ENCODE measurements at places on chromosomes 6 and 20.

GRCh38 chr20:64084685-64085152 is 521 bp upstream of the LKAAEAR1 start:
- no peak for DNase-seq

DNA sequence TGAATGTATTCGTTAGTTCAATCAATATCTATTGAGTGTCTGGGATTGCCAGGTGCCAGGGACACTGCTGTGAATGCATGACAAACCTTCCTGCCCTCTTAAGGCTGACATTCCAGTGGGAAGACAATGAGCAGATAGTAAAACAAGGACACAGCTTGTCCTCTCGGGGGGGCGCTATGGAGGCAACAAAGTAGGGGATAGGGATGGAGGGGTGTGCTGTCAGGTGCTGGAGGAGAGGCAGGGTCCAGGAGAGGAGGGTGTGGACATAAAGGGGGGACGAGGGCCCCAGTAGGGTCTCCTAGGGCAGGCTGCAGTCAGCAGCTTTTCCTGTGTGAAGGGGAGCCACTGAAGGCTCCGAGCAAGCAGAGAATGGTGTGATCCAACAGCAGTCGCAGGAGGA is 198.2 kb upstream of the PDE10A start:
- DNase-seq, result no peak

DNA sequence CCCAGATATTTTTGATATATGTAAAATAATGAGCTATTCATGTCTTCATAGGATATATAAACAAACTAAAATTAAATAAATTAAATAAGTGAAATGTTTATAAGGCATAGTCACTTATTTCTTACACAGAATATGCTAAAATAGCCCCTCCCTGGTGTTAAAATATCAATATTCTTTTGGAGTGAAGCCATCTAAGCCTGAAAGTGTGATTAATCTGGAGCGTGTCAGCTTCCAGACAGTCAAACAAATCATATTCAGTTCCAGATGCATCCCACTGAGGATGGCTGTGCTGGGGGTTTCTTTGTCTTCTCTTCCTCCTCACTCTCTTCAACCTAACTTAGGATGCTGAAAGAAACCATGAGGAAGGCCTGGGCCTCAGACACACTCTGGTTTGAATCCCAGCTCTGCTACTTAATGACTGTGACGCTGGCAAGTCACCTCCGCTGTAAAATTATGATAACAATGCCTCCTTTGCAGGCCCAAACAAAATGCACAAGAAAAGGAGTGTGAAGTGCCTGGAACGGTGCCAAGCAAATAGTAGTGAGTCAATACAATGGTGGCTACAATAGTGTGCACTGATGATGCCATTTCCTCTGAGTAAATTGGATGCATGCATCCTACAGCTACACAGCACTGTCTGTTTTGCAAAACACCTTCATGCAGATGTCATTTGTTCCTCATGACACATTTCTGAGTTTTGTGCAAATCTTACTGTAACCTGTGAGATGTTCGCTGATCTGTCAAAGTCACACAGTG is 161.4 kb downstream of the FOXC1 start:
- peak; percentile 75 for DNase-seq

- no peak for DNase-seq
Observed at GRCh38 chr6:161186173-161186769, 87.6 kb downstream of the AGPAT4 start.

- DNase-seq, result no peak
Observed at GRCh38 chr20:53706466-53707370, 113.1 kb upstream of the ZNF217 start.

DNA sequence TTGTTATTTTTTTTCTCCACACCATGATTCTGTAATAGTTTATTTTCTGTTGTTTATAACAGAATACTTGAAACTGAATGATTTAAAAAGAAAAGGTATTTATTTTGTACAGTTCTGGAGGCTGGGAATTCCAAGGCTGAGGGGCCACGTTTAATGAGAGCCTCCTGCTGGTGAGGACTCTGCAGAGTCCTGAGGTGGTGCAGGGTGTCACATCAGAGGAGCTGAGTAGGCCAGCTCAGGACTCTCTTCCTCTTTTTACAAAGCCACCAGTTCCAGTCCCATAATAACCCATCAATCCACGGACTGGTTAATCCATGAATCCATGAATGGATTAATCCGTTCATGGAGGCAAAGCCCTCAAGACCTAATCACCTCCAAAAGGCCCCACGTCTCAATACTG is 71.6 kb downstream of the TFAP2A start:
- no peak for DNase-seq

GRCh38 chr20:59561228-59561605 is 43.1 kb upstream of the PHACTR3 start:
- DNase-seq, result no peak

DNA sequence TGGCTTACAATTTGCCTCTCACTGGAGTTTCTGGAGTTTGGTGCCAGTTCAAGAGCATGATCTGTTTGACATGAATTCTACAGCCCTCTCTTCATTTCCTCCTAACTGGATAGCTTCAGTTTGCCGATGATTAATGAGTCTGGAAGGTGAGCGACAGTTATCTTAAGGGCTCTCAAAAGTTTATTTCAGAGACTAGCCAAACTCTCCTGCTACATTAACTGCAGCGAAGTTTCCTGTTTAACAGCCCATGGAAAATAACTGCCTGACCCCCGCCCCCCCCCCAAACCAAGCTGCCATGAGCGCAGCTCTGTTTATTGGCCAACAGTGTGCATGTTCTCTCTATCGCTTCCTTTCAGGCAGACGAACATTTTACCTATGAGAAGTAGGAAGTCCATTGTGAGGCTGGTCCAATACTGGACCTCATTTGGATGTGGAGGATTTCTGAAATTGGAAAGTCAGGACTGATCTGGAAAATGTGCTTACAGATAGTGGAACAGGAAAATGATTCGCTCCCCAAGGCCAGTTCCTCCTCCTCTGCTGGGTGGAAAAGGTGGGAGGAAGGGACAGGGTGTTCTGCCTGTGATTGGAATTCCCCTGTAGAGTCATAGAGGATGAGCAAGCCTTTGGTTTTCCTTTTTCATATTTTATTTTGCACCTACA is 522.2 kb upstream of the JAG1 start:
- DNase-seq, result no peak

GRCh38 chr6:147141711-147142308 is 62.4 kb upstream of the STXBP5 start:
- DNase-seq, result no peak

GRCh38 chr6:28638787-28639430 is 113.2 kb downstream of the GPX5 start:
- no peak for DNase-seq

DNA sequence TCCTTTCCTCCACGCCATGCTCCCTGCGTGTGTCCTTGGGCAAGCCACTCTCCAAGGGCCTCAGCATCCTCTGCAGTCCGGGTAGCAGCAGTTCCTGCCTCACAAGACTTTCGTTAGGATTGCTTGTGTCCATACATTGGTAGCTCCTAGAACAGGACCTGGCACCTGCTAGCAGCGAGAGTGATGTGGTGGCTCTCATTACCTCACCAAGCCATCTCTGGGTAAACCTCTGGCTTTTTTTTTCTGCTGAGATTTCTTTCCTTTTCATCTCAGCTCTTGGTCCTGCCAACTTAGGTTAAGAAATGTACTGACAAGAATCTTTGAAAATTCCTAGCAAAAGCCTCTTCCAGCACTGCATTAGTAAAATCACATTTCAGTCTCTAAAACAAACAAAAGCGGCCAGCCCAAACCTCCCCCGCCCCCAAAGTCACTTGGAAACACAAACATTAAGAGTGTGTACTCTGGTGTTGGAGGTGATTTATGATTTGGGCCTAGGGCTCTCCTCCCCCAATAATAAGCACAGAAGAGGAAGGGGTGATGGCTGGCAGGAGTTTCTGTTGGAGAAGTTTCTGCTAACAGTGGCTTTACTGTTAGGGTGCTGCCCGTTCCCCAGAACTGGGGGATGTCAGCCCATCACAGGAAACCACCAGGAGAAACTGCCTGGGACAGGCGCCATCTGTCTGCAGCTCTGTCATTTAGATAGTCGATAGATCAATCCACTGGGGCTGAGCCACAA is 199.2 kb downstream of the CD83 start:
- no peak for DNase-seq

DNA sequence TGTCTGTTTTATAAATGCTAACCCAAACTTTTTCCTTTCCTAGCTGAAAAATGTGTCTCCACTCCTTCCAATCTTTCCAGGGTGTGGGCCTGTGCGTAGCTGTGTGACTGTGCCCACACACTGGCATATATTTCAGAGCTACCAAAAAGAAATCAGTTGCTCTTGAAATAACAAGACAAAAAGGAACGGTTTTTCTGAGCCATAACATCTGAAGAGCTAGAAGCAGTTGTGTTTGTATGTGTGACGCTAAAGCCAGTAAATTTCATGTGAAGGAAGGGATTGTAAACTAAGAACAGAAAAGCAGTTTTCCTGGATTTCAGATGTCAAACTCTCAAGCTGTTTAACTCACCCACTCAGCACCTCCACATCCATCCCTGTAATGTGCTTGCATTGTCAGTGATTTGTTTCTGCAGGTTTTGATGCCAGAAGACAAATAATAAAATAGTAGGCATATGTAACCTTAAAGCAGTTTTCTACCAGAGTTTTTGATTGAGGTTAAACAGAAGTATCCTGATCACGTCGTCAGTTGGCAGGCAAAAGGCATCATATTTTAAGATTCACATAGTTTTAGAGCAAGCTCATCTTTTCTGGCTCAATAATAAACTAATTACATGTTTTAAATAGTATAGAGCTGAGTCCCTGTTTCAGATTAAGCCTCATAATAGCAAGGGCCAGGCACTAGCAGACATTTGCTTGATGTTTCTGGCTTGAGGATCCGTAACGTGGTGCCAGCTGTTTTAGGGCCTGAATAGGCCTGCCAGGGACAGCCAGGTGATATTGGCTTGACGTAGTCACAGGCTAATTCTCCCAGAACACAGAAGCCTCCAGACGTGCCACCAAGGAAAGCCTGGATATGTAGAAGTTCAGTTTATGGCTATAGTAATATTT is 90.9 kb downstream of the FOXO3 start:
- DNase-seq, result no peak

GRCh38 chr6:135118134-135118730 is 62.9 kb upstream of the MYB start:
- no peak for DNase-seq

DNA sequence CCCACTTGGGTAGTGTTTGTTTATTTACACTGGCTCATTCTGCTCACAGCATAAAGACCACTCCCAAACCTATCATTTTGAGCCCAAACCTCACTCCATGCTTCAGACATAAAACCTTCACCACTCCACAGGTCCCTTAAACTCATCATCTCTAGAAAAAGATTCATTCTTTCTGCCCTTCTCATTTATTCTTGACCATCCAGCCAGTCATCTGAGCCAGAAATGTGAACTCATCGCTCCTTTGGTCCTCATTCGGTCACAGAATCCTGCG is 12.4 kb downstream of the TPMT start:
- no peak for DNase-seq

DNA sequence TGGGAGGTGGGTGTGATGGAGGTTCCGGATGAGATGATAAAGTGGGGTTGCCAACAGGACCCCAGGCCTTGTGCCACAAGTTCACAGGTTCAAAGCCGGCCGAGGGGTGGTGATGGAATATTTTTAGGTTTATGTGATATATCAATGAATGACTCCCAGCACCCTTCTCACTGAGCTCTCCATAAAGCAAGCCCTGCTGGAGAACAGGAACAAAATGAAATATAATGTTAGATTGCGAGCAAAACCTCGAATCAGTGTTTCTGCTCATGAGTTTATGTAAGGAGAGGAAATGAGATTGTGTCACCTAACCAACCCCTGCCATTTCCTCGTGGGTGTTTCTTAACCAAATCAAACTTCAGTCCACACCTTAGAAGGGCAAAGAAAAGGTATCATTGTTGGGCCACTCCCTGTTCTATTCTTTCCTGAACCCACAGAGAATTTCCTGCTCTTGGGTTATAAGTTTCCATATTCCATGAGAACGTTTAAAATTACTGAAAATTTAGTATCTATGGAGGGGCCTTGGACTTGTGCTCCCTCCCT is 192.2 kb upstream of the EXOC2 start:
- DNase-seq, result no peak

GRCh38 chr6:18264923-18265377 is 620 bp upstream of the DEK start:
- DNase-seq, result no peak

DNA sequence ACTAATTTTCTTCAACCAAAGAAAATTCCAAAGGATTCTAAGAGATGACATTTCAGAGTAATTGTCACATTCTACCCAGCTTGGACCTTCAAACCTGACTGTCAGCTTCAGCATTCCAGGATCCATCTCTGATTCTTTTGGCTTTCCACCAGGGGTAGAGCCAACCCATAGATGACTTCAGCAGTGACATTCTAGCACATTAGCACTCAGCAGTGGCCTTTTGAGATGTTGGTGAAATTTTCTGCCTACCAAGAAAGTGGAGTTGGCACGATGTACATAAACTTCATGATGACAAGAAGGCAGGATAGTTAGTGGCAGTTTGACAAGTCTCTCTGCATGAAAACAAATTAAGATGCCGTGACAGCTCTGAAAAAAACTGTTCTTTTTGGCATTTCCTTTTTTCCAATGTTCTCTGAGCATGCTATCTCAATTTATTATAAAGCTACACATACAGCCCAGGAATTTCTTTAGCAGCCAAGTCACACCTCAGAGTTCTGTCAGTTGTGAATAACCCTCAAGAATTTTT is 466.5 kb upstream of the RNF217 start:
- no peak for DNase-seq

DNA sequence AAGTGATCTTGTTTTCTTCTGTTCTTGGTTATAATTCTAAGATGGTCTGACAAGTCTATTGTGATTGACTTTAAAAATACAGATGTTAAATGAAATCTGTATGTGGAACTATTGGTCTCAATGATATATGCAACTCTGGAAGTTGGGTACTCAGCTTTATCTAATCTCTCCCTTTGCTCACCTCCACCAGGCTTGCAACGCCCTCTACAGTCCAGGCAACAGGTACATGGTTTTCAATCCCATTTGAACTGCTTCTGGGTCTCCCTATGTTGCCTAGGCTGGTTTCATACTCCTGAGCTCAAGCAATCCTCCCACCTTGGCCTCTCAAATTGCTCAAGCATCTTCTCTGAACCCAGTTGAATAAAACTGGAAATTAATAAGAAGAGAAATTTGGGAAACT is 25.6 kb upstream of the HLA-DQB1 start:
- DNase-seq, result no peak

- DNase-seq, result no peak
Observed at GRCh38 chr6:43803783-43804549, 34.0 kb downstream of the VEGFA start.

DNA sequence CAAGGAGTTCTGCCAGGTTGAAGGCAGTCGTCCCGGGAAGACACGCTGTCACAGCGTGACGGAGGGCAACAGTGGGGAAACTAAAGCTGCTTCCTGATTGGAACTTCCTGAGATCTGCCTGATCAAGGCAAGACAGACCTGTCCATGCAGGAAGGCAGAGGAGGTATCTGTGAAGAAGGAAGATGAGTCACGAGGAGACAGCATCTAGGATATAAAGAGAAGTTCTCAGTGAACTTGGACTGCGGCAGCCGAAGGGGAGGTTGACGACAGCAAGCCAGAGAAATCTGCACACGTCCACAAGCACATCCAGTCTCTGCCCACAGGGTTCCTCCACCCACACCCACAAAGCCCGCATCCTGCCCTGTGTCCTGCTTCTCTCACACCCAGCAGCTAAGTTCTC is 38.6 kb downstream of the PREP start:
- DNase-seq, result no peak

- no peak for DNase-seq
Observed at GRCh38 chr6:156917213-156917612, 140.0 kb downstream of the ARID1B start.

- no peak for DNase-seq
Observed at GRCh38 chr6:12369781-12370262, 79.7 kb downstream of the EDN1 start.
